ENCODE measurements at places on chromosomes 2 and 18.

GRCh38 chr2:105754011-105754410 is 9.3 kb downstream of the NCK2 start:
- DNase-seq, result no peak

GRCh38 chr2:147790580-147790979 is 54.2 kb upstream of the ACVR2A start:
- DNase-seq, result no peak

- peak; percentile 8 for DNase-seq
These were observed 113.7 kb downstream of the B3GNT2 start for GRCh38 chr2:62309465-62310091.

GRCh38 chr2:63651356-63651755 is 62.6 kb downstream of the MDH1 start:
- DNase-seq, result no peak

GRCh38 chr2:62050456-62051045 is 145.1 kb downstream of the COMMD1 start:
- DNase-seq, result no peak

- peak; percentile 46 for DNase-seq
These were observed 197.7 kb upstream of the STON1 start for GRCh38 chr2:48332286-48332685.

DNA sequence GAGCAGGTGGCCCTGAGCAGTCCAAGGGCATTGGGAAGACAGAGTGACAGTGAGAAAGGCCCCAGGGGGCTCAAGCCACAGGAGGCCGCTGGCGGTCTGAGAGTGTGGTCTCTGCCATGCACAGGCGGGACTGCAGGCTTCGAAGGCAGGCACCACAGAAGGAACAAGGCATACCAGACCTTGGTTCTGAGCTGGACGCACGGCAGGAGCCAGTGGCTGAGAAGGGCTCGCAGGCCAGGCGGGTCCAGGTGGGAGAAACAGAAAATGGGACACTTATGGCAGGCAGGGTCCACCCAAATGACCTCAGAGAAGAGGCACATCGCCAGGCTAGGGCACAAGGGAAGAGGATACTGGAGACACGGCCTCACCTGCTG is 14.9 kb downstream of the HJURP start:
- no peak for DNase-seq

DNA sequence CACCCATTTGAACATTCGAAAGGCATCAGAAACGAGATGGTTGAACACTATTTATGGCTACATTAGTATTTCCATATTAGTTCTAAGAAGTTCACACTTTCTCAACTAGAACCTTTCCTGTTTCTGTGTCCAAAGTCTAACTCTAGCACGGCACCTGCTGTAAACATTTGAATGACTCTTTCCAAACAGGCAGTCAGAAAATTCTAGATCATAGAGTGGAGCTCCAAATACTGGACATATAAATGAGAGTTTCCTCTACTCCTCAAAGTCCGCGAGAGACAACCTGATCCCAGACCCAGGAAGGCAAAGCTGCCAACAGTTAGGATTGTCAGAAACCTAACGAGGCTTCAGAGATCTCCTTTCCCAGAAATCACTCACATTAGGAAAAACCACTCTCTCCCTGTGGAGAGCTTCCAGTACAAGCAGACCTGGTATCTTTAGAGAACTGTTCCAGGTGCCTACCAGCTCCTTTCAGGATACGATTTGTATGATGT is 10.6 kb downstream of the RND3 start:
- DNase-seq, result no peak

DNA sequence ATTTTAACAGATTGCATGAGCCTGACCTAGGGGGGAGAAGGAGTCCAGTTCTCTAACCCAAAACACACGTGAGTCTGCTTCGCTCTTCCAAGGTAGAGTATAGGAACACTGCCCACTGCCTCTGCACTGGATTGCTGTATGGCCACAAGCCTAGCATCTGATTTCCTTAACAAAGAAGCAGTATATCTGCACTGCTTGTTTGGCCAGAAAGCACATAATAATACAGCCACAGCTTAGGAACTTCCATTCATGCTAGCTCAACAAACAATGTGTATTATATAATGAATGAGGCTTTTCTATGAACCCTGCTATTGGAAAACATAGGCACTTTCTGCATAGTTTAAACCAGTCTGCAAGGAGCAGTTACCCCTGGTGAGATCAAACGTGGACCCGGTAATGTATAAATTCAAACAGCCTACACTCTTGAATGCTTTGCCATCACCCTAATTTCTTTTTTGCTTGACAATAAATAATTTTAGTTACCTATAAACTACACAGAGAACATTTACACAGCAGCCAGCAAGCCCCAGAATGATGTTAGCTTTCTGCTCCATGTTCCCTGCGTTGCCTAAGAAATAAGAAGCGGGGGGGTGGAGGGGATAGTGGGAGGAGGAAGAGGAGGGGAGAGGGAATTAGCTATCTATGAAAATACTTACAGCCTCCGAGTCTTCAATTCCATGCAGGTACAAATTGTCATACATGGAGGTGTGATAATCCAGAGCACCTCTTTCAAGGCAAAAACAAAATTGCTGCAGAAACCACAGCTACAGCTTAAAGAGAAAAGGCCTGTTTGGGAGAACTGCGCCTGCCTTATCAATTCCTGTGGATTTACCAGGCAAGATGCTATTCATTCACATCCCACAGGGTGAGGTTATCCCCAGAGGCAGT is 125.6 kb downstream of the CACNB4 start:
- DNase-seq, result no peak

- DNase-seq, result no peak
These were observed 42.7 kb upstream of the ACTR3 start for GRCh38 chr2:113847144-113847543.

- no peak for DNase-seq
These were observed 899.7 kb upstream of the GCFC2 start for GRCh38 chr2:76610451-76610850.

- DNase-seq, result no peak
These were observed 26.2 kb downstream of the CFAP53 start for GRCh38 chr18:50240080-50240563.

DNA sequence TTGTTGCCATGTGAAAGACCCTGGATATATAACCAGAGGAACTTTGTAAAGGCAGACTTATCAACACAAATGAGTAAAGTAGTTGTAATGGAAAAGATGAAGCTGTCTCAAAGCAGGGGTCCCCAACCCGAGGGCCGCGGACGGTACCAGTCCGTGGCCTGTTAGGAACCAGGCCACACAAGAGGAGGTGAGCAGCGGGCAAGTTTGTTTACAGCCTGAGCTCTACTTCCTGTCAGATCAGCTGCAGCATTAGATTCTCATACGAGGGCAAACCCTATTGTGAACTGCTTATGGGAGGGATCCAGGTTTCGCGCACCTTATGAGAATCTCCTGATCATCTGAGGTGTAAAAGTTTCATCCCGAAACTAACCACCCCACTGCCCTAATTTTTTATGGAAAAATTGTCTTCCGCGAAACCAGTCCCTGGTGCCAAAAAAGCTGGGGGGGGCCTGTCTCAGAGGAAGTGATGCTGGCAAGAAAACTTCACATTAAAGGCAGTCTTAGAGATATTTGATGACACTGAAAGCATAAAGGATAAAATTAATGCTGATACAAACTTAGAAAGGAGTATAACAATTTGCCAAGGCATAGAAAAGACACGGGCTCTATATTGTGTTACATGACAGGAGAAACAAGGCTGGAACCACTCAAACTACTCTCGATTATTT is 57.5 kb upstream of the MSTN start:
- DNase-seq, result no peak

DNA sequence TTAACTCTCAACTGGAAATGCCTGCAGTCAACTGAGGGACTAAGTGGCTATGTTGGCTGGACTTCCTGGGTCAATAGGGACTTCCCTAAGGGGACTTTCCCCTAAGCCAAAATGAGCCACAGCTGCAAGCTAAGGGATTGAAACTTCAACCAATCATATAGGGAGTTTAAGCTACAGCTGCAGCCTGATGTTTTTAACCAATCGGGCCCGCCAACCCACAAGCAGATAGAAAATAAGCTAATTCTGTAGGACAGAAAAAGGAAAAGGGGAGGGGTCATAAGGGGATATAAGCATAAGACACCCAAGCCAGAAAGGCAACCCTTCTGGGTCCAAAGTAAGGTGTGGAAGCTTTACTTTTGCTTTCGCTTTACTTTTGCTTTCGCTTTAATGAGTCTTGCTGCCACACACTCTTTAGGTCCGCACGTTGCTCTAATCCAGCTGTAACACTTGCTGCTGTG is 927.5 kb downstream of the ERBB4 start:
- peak; percentile 24 for DNase-seq

DNA sequence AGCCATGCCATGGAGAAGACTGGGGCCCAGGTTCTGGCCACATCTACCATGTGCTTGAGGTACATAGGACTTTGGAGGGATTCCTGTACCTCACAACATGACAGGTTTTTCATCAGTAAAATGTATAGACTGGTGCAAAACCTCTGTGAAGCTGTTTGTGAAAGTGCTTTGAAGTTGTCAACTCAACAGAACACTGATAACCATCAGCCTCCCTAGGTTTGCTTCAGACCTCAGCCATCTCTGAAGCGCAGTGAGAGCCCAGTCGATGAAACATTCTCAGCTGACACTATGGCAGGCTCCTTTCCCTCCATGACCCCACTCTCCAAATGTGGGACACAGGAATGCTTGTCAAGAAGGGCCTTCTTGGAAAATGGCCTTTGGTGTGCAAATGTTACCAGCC is 38.6 kb downstream of the STK25 start:
- DNase-seq, result no peak

DNA sequence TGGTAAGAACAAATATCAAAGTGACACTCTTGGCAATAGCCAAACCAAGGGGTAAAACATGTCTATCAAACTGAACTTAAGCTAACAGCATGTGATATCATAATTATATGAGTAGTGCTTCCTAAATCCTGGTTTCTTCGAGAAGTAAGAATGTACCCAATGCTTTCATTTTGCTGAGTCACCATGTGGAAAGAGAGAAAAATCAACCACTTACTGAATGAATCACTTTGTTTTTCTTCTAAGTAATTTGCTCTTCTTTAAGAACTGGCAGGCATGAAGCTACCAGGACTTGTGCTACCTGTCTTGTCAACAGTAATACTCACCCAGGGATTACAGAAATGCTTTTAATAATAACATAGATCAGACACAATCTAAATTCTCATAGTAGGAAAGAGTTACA is 19.0 kb upstream of the DUSP19 start:
- no peak for DNase-seq

DNA sequence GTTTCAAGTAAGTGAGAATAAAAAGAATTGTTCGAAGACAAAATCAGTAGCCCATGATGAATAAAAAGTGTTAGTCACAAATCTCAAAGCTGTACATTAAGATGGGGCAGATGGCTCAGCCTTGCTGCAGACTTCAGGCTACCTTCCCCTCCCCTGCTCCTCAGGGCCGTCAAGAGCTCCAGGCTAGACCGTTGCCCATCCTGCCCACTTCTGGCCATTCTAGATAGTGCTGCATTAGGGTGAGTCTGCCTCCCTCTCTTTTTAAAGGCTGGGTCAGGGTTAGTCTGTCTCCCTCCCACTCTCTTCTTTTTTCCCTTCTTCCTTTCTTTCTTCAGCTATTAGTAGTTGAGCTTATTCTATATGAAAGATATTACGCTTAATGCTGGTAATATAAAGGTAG is 86.0 kb downstream of the MAPRE2 start:
- DNase-seq, result no peak

DNA sequence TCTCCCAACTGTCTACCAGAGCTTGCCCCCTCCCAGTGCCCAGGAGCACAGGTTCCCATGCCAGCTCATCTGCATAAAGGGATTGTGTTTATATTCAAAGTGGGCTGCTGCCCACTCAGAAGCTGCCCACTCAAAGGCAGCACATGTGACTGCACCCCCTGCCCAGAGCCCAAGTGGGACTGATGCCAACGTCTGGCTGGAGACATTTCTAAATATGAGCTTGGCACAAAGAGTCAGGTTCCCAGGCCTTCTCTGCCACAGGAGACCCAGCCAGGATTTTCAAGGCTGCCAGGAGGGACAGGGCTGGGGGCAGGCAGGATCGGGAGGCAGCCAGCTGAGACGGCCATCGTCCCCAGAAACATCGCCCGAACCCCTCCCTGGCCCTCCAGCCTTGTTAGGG is 67.1 kb downstream of the ZBTB7C start:
- DNase-seq, result no peak

GRCh38 chr18:23114171-23114881 is 21.0 kb upstream of the CABLES1 start:
- DNase-seq, result no peak

GRCh38 chr2:236993286-236993685 is 92.4 kb upstream of the COPS8 start:
- no peak for DNase-seq

DNA sequence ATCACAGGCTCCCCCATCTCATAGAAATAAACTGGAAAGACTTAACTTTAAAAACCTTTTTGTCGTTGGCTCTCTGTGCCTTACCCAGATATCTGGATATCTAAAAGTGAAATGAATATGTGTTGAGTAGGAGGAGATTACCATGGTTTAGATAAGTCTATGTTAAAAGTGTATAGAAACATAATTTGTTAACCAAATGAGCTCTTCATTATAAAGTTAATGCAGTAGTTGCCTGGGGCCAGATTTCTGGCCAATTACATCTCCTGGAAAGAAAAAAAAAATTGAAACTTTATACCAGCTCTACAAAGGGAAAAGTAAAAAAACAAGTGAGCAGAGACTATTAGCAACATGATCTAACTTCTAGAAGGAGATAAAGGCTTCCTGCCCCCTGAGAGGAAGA is 259.6 kb upstream of the UBE2E3 start:
- DNase-seq, result no peak

DNA sequence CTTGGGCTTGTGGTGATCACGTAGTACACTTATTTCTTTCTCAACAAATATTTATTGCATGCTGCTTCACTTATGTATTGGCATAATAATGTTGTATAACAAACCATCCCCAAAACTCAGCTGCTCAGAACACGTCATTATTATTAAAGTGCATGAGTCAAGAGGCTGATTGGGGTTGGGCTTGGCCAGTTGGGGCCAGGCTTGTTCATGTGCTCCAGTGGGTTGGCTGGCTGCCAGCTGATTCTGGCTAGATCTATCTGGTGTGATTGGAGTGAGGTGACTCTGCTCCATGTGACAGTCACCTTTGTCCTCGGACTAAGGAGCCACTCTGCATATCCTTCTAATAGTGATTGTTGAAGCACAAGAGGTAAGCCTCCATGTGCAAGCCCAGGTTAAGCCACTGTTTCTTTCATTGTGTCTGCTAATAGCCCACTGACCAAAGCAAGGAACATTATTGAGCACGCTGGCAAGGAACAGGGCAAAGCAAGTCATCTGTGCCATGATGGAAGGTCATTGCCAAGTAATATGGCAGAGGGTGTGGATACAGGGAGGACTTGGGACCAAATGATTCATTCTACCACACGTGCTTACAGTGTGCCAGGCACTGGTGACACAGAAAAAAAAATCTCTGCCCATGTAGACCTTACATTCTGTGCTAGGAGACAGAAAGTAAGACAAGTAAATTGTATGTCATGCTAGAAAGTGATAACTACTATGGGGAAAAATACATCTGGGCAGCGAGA is 63.3 kb upstream of the TMEM182 start:
- no peak for DNase-seq

All from Kasumi-1 (cell line).